Small intestine (tissue), 16 donors: ENCODE measurements at places on chromosomes 1 and 21. TPM values are rescaled to one million over a fixed set of nuclear protein-coding genes. Genes with fewer than 3 reads are reported as not detected.

Gene CEPT1
- 62.1 TPM for polyA plus RNA-seq

- no peak for DNase-seq
Observed at GRCh38 chr1:15245593-15246360, 1.2 kb upstream of the FHAD1 start.

- DNase-seq = no peak
Observed at GRCh38 chr21:39638281-39638680, 25.5 kb downstream of the B3GALT5 start.

- peak; percentile 95 for DNase-seq
Observed at GRCh38 chr1:1358433-1359271, at the start of gene MXRA8. TSS of gene MXRA8 (minus strand) at chr1:1358555. CDS start at chr1:1358504, 51 bp downstream.

DNA sequence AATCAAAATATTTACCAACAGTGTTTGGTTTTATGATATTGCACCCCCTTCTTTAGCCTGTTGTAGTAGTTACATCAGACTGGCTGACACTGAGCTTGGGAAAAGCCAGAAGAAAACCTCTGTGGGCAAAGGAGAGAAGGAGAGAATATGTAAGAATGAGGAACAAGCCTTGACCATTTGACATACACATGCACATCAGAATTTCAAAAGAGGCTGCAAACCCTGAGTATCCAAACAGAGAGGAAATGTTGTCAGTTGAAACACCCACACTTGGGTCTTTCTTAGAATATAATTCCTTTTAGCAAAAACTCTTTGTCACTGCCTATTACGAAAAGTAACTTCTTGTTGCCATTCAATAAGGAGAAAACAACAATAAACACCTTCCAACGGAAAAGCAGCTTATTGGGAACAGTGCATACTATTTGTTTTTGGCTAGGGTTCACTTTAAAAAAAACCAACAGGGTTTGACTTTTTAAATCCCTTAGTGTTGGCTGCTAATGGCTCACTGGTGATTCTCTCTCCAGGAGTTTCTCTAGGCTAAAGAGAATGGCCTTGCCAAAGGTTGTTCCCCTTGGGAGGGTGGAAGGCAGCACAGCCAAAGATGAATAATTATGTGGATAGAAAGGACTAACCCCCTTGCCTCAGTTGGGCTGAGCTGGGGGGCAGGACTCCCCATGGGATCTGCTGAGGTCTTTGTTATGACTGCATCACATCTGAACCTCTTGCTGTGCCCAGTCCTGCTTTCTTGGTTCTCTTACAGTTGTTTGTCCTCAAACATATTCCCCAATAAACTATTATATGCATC is 48.9 kb downstream of the GORAB start:
- no peak for DNase-seq

DNA sequence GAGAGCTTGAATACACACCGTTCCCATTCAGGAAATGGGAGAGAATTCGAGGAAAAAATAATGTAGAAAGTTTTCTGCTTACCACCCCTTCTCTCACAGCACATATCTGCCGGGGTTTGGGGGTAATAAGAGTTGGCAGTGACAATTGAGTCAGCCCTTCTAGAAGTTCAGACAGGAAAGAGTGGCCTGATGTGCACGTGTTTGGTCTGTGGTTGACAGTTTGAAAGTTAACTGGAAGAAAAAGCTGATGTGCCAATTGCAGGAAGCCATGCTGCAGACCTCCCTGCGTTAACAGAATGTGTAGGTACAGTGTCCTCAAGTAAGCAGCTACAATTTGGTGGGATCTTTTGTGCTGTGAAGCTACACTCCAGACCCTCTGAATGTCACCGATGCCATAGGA is 50.9 kb downstream of the DHX9 start:
- DNase-seq = no peak

GRCh38 chr1:22808186-22808675 is 97.6 kb downstream of the EPHB2 start:
- DNase-seq = no peak

- DNase-seq = peak; percentile 84
Observed at GRCh38 chr1:28091043-28091781, 2.8 kb upstream of the EYA3 start.

DNA sequence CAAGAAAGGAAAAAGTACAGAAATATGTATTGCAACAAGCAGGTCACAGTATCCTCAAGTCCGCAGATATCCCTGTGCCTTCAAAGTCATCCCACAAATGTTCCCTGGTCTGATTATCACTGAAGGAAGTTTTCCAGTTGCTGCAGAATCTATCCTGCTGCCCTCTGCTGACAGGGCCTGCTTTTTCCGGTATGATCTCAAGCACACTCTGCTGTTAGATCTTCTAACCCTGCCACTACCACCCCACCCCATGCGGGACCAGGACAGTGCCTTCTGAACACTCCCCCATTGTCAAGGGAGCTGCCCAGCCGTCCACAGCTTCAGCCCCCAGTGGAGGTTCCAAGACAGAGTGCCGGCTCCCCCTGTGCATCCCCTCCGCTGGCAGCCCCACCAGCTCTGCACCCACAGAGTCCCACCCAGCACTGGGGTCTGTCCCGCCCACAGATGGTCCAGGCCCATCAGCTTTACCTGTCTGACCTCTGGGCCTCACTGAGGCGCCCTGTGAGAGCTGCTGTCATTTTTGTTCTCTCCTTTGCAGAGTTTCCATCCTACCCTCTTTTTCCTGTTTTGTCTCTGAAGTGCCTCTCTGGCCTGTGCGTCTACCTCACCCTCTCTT is 27.9 kb downstream of the FAM163A start:
- DNase-seq = no peak

DNA sequence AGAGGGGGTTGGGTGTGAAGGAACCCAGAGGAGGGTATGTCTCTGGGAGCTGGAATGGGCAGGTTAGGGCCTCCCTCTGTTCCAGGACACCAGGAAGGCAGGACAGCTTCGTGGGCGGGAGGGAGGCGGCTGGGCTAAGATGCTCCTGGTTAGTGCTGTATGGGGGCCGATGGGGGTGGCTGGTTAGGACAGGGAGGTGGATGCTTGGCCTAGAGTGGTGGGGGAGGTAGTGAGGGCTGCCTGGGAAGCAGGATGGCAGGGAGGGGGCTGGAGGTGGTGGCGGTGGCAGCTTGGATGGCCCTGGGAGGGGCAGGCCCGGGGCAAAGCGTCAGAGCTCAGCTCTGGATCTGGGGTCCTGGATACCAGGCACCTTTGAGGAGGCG is 6.2 kb upstream of the MMP23B start:
- no peak for DNase-seq

GRCh38 chr1:234199476-234200127 is 173.7 kb upstream of the COA6 start:
- no peak for DNase-seq
